HT-29 (cell line): ENCODE measurements at places on chromosomes 11 and 22. TPM values are rescaled to one million over a fixed set of nuclear protein-coding genes. Genes with fewer than 3 reads are reported as not detected.
A peak's percentile ranks its signal among the peaks of the same experiment; 100 is the strongest.

Gene KCNE3
- 59.1 and 79.2 TPM in 2 replicates for total RNA-seq

Gene KRTAP5-7
- not detected in 2 replicates for total RNA-seq

Gene HOATZ
- not detected in 2 replicates for total RNA-seq

Gene FGF19
- total RNA-seq: 117 and 131 TPM in 2 replicates

Gene C11orf86
- total RNA-seq: 0.29 and 0.69 TPM in 2 replicates

Gene GNG3
- total RNA-seq: not detected in 2 replicates

Gene FOSL1
- total RNA-seq: 123 and 140 TPM in 2 replicates

Gene FXYD2
- 2.4 and 6.1 TPM in 2 replicates for total RNA-seq

Gene PRAME
- not detected in 2 replicates for total RNA-seq

DNA sequence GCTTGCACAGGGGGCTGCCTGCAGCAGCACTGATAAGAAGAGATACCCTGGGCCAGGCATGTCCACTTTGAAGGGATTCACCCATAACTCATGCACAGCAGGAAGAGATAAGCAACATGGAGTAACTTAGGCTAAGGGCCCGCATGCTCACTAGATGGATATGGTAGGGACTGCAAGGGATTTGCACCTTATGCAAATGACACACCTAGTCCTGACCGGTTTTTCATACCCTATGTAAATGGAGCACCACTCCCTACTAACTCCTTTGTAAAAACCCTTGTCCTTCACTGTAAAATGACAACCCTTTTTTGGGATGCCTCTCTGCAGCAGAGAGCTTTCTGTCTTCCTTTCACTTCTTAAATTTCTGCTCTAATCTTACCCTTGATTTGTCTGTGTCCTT is 658.9 kb upstream of the CCDC179 start:
- no peak for DNase-seq

- no peak for DNase-seq
Observed at GRCh38 chr11:134654161-134654915, 242.3 kb upstream of the B3GAT1 start.

DNA sequence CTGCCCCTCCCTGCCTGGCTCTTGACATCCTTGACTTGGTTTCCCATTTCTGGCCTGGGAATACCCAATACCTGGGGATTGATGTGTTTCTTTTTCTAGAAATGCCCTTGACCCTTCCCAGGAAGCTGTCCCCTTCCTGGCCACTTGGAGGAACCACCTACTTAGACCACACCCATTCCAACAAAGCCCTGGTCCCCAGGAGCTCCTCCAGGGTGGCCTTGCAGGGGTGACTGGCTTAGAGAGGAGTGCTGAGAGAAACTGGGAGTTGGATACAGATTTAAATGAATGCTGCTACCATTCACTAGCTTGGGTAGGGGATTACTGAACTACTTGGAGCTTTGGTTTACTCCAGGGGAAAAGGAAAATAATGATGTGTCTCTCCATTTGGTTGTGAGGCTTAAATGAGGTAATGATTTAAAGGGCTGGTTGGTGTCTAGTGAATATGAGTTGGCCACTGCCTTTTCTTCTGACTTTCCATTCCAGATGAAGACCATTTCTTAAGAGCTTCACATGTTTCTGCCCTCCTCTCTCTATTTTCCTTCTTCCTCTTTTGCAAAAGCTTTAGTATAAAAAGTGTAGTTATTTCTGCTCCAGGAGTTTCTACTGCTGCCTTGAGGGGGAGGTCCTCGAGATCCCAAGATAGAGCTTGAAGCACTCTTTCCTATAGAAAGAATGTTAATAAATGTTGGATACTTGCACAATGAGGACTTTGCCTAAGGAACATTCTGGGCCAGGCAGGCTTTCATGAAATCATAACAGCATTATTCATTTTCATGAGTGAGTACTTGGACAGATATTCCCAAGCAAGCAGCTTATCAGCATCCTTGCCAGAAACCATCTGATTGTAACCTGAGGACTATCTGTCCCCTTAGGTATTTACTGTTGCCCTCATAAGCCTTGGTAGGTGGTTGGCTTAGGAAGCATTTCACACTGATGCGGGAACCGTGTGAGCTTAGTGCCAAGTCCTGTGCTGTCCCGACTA is 22.4 kb downstream of the PANX1 start:
- no peak for DNase-seq

- DNase-seq: no peak
Observed at GRCh38 chr11:34830035-34830434, 86.1 kb downstream of the APIP start.

DNA sequence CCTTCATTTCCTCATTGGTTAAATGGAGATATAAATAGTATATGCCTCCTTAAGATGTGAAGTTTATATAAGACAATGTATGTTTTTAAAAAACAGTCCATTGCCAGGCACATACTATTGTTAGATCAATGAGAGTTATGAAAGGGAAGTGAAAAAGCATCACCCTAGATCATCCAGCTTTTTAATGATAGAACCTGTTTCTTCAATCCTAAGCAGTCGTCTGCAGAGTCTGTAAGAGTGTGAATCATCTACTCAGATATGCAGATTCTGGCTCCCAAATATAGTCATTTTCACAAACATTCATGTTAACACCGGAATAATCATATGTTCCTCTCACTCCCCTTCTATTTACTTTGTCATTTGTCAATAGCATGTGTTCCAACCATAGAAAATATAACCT is 65.3 kb upstream of the SLN start:
- DNase-seq: no peak

DNA sequence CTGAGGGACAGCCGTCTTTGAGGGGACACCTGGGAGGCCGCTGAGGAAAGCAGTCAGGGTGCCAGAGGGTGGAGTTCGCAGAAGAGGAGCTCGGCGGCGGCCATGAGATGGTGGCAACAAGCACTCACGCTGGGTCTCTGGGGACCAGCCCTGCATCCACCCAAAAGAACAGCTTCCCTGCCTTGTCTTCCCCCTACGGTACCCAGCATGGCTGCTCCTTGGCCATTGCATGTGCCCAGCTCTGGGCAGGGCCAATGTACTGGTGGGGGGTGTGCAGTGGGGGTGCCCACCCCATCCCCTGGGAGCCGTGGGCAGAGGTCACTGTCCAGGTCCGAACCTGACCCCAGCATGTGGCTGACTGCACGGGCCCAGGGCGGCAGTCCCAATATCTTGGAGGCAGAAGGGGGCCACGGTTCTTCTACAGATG is 42.3 kb downstream of the OSBPL5 start:
- DNase-seq: no peak

DNA sequence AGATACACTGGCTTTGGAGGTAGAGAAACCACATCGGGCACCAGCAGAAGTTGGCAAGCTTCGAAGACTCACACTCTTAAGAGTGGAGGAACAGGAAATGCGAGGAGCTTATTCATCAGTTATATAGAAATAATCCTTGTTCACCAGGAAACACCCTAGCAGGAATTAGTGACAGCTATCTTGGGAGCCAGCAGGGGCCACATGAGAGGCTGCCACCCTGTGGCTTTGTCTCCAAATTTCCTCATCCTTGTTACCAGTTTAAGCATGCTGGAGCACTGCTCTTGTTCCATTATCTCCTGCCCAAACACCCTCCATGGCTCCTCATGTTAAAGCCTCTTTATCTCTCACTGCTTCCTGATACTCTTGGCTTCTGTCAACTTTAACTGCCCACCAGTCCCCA is 131.0 kb downstream of the PLEKHA7 start:
- DNase-seq: peak; percentile 88

GRCh38 chr11:12116425-12117032 is 6.1 kb downstream of the MICAL2 start:
- DNase-seq: no peak

DNA sequence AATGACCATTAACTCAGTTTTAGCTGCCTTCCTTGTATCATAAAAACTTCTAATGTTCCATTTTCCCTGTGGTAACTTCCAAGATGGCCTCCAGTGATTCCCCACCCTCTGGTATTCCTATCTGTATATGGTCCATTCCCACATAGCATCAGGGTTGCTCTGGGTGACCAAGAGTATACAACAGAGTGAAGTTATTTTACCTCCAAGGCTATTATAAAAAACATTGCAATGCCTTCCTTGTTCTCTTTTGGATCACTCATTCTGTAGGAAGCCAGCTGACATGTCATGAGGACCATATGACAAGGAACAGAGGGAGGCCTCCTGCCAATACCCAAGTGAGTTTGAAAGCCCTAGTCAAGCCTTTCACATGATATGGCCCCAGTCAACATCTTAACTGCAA is 30.1 kb downstream of the ZNF280B start:
- DNase-seq: no peak

- DNase-seq: no peak
Observed at GRCh38 chr11:125977333-125977732, 31.5 kb downstream of the VSIG10L2 start.

- DNase-seq: no peak
Observed at GRCh38 chr22:45518580-45518991, 15.9 kb downstream of the FBLN1 start.

DNA sequence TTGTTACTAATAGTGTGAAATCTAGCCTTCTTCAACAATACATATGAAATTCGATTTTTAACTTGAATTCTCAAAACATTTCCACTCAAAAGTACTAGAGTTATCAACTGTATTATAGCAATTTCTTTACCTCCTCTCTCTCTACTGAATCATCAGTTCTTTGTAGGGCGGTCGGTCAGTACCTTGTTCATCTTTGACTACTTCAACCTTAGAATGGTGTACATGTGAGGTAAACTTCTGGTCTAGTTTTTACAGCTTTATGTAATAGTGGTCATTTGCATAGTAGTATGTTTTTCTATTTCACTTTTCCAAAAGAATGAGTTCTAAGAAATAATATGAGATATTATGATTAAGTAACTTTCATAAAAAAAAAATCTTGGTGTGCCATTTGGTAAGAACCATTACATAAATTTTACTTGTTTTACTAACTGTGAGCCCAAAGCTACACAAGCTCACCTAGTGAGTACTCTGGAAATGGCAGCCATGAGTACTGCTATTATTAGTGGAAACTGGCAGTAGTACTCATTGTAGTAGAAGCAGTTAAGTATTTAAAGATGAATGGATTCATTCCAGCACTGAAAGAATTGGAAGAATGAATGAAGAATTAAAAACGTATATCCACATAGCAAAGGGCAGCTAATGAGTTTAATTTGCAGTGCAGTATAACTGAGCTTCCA is 30.1 kb downstream of the SESN3 start:
- no peak for DNase-seq

DNA sequence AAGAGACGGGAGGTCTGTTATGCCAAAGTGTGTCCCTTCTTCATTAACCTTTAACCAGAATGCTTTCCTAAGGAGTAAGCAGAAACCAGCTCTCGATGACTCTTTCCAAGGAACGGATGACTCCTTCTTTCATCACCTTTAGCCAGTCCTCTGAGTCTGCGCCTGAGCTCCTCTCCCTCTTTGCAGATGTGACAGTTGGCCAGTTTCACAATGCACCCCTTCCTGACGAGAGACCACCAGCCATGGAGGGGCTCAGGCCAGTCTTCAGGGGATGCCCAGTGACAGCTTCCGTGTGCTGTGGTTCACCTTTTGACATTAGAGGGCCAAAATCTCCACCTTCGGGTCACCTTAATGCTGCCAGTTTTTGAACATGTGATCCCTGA is 826.1 kb downstream of the TBC1D22A start:
- no peak for DNase-seq

DNA sequence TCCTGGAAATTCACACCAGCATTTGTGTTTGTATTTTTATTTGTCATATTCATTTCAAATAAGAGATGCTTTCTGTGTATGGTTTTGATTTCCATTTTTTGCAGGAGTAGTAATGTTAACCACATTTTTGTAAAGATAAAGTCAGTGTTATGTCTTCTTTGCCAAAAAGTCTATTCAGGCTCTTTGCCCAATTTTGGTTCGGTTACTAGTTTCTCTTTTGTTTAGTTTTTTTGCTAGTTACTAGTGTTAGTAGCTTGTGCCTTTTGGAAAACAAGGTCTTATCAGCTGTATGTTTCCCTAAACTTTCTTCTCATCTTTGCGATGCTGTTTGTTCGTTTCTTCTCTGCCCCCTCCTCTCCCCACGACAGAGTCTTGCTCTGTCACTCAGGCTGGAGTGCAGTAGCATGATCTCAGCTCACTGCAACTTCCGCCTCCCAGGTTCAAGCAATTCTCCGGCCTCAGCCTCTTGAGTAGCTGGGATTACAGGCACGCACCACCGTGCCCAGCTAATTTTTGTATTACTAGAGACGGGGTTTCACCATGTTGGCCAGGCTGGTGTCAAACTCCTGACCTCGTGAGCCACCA is 112.3 kb upstream of the GRK3 start:
- DNase-seq: no peak

- DNase-seq: peak; percentile 60
Observed at GRCh38 chr11:61149624-61150615, 11.3 kb downstream of the VPS37C start.

- DNase-seq: peak; percentile 76
Observed at GRCh38 chr11:130160498-130161155, 1.0 kb downstream of the ST14 start.

DNA sequence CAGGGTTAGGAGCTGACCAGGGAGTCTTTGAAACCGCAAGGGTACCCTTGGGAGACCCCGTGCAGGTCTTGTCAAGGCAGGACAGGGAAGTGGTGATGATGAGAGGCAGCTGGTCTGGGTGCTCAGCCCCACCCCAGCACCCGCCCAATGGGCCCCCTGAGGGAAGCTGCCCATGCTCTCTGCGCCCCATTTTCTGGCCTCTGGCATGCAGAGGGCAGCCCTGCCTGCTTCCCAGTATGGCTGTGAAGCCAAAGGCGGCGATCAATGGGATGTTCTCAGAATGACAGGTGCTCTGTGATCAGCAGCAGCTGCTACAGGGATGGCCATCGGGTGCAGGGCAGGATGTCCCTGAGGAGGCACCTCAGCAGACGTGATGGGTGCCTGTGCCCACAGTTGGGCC is 54.7 kb downstream of the CDKN1C start:
- DNase-seq: no peak

DNA sequence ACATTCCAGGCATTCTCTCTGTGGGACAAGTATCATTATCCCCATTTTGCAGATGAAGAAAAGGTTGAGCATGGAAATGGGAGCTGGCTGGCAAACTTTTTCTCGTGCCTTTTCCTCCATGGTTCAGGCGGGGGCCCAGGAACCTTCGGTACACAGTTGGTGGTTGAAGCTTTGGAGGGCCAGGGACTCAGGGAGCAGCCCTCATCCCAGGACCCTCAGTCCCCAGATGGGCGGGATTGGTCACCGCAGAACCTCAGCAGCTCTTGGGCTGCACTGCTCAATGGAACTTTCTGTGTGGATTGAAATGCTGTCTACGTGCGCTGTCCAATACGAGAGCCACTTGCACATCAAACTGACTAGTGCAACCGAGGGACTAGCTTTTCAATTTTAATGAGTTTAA is 61.2 kb downstream of the TSPAN18 start:
- DNase-seq: no peak

DNA sequence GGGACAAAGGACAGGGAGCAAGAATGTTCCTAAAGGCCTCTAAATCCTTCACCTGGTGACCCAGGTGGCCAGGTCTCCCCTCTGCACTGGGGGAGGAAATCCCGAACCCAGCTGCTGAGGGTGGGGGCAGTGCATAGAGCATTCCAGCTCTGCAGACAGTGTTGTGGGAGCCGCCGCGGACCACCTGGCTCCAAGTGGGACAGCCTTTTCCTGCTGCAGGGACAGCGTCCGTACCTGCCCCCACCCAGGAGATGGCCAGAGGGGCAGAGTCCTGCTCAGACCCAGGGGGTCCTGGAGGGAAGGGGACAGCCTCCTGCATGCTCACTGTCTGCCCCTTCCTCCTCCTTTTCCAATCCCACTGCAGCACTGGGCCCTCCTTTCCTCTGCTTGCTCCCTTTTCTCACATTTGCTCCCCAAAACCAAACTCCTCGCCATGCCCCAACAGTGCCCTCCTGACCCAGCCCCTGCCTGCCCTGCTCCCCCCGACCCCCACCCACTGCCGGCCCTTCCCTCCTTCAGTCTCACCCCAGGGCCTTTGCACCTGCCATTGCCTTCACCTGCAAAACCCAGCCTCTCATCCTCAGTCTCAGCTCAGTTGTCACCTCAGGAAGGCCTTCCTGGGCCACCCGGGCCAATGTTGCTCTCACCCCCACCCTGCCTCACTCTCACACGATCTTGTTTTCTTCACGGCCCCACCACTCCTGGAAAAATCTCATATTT is 12.8 kb downstream of the PNPLA5 start:
- no peak for DNase-seq
